Gastrocnemius medialis (tissue), 4 donors: ENCODE measurements at places on chromosomes 6 and 20.

- no peak for DNase-seq
These were observed 166.4 kb upstream of the PRND start for GRCh38 chr20:4555188-4555890.

DNA sequence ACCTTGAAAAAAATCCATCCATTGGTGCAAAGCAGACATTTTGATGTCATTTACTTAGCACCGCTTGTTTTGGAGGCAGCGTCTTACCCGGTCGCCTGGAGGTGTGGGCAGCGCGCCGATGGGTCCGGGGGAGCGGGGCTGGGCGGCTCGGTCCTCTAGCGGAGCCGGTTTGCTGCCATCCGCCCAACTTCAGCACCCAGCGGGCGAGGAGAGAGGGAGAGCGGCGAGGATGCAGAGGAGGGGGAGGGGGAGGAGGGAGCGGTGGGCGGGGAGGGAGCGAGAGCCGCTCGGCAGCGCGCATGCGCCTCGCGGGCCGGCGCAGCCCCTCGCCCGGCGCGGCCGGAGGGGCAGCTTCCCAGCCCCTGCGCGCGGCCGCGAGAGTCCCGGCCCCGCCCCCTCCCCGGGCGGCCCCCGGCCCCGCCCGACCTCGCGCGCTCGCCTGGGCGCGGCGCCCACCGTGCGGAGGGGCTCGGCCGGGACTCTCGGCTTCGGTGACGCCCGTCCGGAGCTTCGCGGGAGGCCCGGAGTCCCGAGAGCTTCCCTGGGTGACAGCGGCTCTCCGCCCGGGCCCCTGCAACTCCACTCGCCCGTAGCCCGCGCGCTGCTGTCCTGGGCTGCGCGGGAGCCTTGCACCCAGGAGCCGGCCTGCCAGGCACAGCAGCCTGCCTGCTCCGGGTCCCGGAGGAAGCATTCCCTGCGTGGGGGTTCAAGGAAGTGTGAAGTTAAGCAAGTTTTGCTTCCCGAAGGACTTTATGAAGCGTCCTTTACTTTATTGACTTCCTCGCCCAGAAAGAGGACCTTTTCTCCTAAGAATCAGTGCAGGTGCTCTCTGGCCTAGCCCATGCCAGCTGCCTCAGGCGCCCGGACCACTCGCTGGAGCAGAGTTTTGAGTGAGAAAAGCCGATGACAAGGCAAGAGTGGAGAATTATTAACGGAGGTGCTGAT is at the start of gene RGS17:
Gene RGS17, minus strand, starts transcription at position 246 of the 945 bp plus-strand sequence. CDS start 87,264 bp downstream, outside the sequence.
- no peak for DNase-seq

DNA sequence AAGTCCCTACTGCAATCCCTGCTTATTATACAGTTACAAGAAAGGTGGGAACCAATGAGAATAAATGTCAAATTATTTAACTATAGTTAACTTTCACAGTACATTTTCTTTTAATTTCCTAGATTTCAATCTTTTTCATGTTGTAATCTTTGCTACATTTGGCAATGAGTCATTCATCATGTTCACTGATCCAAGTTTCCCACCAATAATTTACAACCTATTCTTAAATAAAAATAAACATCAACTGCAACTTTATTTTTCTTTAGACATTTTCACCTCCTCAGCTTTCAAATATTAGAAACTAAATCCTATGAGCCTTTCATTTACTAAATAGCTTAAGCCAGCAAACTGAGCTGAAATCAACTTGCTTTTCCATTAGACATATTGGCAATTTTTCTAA is 541.3 kb upstream of the BTBD3 start:
- DNase-seq = no peak

DNA sequence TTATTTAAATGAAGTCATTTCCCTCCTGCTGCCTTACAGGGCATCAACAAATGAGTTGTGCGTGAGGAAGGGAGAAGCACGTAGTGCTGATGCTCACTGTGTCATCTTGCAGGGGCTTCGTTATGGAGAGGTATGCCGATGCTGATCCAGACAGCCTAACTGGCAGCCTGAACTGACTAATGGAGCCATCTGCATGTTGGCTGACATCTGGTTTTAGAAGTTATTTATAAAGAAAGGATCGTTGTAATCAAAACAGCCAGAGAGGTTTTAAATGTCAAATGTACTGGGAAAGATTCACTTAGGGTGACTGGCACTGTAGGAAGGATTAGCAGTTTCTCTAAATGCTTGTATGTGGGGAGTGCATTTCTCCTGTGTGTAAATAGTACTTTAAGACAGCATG is 54.6 kb downstream of the FARS2 start:
- no peak for DNase-seq

- DNase-seq = no peak
These were observed 510.2 kb upstream of the SULF2 start for GRCh38 chr20:48295445-48295903.

DNA sequence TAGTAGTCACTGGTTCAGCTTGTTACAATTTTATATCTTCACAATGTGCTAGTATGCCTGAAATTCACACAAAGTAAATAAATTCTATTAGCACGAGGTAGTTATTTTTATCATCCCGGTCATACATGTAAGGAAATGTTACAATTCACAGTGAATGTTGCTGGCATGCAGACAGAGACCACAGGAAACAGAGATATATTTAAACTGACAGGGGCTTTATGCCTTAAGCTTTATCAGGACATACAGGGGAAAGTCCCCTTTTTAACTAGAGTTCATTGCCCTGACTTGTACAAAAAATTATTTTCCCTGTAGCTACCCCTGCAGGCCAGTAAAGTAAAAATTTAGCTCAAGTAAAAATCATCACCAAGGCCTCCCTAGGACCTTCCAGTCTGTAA is 712.0 kb upstream of the NRSN1 start:
- no peak for DNase-seq

DNA sequence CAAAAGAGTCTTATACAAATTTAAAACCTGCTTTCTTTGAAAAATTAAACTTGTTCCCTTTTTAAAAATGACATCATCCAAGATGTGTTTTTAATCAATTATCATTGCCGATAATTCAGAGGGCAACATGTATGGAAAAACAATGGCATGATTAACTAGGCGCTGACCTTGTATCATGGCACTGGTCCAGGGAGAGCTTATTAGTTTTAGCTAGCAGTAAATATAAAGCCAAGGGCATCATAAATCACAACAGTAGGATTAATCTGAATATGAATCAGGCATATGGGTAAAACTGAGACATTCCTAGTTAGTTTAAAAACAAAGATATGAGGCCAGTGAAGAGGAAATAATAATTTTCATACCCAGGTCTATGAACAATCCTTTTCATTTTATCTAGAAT is 374.0 kb downstream of the HDGFL1 start:
- DNase-seq = no peak

GRCh38 chr6:121187833-121188200 is 146.5 kb downstream of the TBC1D32 start:
- DNase-seq = no peak
